Bronchial epithelial cell (primary cell): ENCODE measurements at places on chromosomes 2 and 18.
A peak's percentile ranks its signal among the peaks of the same experiment; 100 is the strongest.

DNA sequence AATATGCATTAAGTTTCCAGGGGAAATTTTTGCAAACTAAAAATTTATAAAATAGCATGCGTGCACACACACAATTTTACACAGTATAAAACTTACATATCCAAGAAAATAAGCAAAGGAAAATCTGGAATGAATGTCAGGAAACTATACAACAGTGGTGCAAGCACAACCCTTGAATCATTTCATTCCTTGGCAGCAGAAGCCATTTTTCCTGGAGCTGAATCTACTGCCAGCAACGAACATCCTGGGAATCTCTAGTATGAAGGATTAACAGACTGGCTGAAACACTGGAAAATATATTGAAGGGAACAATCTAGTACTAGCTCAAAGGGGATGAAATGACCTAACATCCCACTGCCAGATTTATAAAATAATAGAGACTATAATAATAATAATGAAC, 235.3 kb downstream of the DYM start:
- DNase-seq: no peak

GRCh38 chr2:6917071-6917760, at the start of gene RNF144A:
TSS of gene RNF144A (plus strand) at chr2:6917412. CDS start at chr2:6996927, 79,515 bp downstream.
- DNase-seq: peak; percentile 2

- DNase-seq: no peak
Observed at GRCh38 chr18:51957001-51957400, 383.0 kb upstream of the DCC start.

DNA sequence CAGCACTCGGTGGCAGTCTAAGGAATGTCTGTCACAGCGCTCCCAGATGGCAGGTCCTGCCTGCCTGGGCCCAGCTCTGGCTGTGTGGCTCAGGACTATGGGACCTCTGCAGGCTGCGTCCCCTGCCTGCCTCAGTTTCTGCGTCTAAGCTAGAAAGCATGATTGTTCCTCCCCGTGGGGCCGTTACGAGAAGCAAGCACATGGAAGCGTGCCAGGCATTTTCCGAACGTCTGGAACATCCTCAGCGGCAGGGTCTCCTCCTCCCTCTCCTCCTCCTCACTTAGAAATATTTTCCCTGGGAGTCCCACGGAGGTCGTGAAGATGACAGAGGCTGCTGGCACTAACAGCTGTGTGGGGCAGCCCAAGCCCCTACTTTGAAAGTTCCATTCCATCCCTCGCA, 43.3 kb downstream of the LRRFIP1 start:
- DNase-seq: no peak

- no peak for DNase-seq
Observed at GRCh38 chr2:190584980-190585661, 50.6 kb upstream of the NEMP2 start.

DNA sequence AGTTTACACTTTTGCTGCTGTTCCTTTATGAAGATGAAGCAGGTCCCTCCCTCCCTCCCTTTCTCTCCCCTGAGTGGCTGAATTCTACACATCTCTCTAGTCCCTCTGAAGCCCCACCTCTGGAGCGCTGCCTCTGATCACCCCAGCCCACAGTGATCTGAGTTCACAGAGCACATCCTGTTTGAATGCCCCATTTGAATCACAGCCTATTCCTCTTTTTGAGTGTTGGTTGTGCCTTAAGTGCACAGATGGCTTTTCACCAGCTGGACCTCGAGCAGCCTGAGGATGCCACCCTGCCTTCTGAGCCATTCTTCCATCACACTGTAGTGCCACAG, 87.1 kb downstream of the ITGB1BP1 start:
- DNase-seq: no peak

- peak; percentile 40 for DNase-seq
Observed at GRCh38 chr2:210617732-210618330, 61.4 kb downstream of the CPS1 start.

- no peak for DNase-seq
Observed at GRCh38 chr18:45728336-45729010, 4.5 kb downstream of the SLC14A1 start.
